ENCODE measurements at places on chromosomes 12 and 14.
A peak's percentile ranks its signal among the peaks of the same experiment; 100 is the strongest.

DNA sequence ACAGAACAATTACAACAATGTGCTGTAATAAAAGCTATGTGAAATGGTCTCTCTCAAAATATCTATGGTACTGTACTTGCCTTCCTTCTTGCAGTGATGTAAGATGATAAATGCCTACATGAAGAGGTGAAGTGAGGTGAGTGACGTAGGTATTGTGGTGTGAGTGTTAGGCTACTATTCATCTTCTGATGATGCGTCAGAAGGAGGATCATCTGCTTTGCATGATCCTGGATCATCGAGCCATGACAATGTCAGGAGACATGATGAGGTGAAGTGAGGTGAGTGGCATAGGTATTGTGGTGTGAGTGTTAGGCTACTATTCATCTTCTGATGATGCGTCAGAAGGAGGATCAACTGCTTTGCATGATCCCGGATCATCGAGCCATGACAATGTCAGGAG is 105.8 kb downstream of the KCNC2 start:
- DNase-seq = no peak

- no peak for DNase-seq
Measured at GRCh38 chr14:55303691-55304145, 32.5 kb downstream of the FBXO34 start.

DNA sequence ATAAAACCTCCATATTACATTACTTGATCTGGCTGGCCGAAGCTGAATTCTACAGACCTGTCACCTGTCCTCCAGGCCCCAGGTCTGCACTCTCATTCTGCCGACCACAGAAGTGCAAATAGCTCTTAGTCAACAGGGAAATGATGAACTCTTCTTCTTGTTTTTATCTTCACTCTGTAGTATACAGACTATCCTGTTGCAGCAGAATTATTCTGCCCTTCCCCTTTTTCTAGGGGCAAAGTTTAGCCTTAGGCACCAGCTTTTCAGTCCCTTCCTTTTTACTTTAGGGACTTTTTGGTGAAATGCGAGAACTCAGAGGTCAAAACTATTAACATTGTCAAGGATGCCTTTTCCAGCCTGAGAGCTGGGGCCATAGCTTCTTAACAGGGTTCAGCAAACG is 229.6 kb upstream of the EGLN3 start:
- no peak for DNase-seq

- DNase-seq = no peak
Measured at GRCh38 chr14:78946949-78947348, 776.8 kb downstream of the NRXN3 start.

GRCh38 chr14:20934148-20934762 is 21.0 kb upstream of the RNASE2 start:
- DNase-seq = peak; percentile 31

- no peak for DNase-seq
Measured at GRCh38 chr14:51877810-51878209, 17.4 kb downstream of the GNG2 start.

DNA sequence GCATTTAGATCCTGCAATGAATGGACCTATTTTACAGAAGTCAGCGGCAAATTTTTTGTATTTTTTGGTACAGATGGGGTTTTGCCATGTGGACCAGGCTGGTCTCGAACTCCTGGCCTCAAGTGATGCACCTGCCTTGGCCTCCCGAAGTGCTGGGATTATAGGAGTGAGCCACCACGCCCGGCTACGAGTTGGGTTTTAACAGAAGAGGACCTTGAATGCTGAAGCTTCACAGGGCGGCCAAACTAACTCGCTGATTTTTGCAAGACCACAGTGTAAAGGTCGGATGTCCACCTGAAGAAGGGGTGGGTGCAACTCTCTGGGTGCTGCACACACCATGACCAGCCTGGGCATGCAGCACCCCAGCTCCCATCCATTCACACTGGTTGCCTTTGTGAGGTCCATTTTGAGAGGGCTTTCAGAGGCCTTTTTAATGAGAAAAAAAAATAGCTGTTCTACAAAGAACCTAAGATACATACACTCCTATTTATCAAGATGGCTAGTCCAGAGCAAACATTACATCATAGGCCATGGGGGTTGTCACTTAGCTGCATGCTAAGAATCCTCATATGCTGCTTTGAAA is 21.6 kb upstream of the CDK2AP1 start:
- DNase-seq = no peak

GRCh38 chr12:115043079-115043478 is 359.1 kb upstream of the TBX3 start:
- DNase-seq = no peak

GRCh38 chr12:25994901-25995625 is 36.6 kb downstream of the RASSF8 start:
- DNase-seq = no peak

GRCh38 chr14:22400655-22401259 is 188.3 kb downstream of the DAD1 start:
- no peak for DNase-seq

DNA sequence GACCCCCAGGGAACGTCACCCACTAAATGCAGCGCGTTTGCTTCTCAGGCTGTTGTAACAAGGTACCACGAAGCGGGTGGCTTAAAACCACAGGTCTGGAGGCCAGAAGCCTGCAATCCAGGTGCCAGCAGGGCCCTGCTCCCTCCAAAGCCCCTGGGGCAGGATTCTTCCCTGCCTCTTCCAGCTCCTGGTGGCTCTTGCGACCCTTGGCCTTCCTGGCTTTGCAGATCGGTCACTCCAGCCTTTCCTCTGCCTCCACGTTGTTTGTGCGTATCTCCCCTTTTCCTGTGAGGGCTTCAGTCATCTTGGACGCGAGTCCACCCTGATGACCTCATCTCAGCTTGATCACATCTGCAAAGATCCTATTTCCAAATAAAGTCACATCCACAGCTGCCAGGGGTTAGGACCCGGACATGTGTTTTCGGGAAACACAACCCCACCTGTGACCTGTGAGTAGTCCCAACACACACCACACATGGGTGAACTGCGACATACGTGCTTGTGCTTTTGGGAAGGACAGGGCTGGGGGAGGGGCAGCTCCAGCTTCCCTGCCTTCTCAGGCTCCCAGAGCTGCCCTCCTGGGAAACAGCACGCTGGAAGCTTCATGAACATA is 114.5 kb upstream of the NCOR2 start:
- no peak for DNase-seq

GRCh38 chr12:50039151-50039835 is 14.0 kb upstream of the RACGAP1 start:
- DNase-seq = peak; percentile 81

- DNase-seq = no peak
Measured at GRCh38 chr14:91484186-91484585, 25.9 kb downstream of the PPP4R3A start.

- DNase-seq = no peak
Measured at GRCh38 chr12:81811061-81811777, 52.1 kb upstream of the PPFIA2 start.

DNA sequence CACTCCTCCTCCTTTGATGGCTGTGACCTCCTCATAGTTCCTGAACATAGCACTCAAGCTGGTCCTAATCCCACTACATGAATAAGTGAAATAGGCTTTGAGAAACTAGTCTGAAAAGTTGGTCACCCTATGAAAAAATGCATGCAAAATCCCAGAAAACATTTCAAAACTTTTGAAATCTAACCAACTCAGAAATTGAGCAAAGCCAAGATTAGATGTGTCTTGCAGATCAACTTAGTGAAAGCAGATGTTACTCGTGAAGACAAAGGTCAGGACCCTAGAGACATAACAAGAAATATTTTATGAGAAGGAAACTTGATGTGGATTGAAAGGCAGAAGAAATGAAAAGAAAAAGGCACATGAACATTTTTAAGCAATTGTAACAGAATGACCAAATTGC is 63.3 kb downstream of the TSHR start:
- DNase-seq = no peak

- DNase-seq = no peak
Measured at GRCh38 chr12:123354600-123354999, 10.0 kb downstream of the SBNO1 start.

GRCh38 chr14:38412654-38413053 is 156.8 kb upstream of the CLEC14A start:
- DNase-seq = no peak

- peak; percentile 48 for DNase-seq
Measured at GRCh38 chr14:53152184-53152886, 788 bp downstream of the DDHD1 start.

DNA sequence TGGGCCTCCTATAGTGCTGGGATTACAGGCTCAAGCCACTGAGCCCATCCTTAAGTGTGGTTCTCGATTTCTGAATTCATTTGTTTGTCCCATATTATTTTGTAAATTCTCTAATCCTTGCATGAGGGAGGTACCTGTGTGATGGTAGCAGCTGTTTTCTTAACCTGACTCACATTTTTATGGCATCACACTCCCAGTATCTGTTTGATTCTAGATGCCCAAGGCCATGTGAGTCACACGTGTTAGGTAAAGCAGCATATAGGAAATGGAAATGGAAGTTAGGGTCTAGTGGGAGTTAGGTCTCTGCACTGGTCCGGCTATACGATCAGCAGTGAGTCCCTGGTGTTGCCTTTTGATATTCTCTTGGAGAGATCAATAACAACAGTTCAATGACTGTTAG is 198.1 kb downstream of the ERC1 start:
- no peak for DNase-seq

DNA sequence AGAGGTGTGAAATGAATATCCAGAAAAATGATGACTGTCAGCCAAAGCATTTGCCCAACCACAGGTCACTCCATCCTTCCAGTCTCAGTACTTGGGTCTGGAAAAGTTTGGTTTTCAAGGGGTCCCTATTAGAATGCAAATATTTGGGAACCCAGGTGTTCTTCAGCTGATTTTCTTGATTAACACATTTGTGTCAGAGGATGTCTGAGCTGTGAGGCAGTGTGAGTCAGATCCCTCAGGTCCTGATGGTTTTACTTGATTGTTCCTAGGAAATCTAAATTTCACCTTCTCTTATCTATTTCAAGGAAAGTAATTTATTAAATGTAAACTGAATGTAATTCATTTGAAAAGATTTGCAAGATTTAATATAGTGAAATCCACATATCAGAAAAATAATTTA is 71.5 kb downstream of the SSPN start:
- no peak for DNase-seq

GRCh38 chr12:25433581-25434325 is 119.3 kb downstream of the LMNTD1 start:
- DNase-seq = no peak

DNA sequence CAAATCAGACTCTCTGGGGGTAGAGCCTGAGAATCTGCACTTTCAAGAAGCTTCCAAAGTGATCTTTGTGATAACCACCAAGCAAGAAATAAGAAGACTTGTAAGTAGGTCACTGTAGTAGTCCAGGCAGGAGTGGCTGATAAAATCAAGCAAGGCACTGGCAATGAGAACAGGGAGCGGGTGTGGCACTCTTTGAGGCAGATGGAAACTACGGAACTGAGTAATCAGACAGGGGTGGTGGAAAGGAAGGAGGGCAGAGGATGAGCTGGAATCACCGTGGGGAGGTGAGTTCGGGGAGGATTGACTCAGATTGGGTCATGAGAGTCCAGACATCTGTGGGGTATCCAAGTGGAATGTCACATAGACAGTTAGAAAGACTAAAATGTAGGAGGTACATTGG is 44.4 kb upstream of the PLXNC1 start:
- DNase-seq = no peak

- DNase-seq = no peak
Measured at GRCh38 chr12:104657726-104658484, 201.2 kb downstream of the CHST11 start.

DNA sequence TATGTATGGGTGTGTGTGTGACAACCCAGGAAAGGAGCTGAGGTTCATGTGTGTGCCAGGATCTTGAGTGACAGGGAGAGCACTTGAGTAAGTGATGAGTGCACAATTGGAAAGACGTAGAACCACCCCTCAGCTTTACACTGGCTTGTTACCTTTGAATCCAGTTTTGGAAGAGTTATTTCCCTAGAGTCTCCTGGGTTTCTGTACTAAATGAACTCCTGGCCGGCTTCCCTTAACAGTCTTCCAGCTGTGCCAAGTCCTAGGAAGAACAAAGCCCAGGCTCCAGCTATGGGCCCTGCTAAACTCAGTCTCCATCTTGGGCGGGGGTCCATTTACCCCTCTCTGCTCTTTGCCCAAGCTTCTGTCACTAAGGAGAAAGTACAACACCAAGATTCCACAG is 19.7 kb upstream of the NR1H4 start:
- no peak for DNase-seq

DNA sequence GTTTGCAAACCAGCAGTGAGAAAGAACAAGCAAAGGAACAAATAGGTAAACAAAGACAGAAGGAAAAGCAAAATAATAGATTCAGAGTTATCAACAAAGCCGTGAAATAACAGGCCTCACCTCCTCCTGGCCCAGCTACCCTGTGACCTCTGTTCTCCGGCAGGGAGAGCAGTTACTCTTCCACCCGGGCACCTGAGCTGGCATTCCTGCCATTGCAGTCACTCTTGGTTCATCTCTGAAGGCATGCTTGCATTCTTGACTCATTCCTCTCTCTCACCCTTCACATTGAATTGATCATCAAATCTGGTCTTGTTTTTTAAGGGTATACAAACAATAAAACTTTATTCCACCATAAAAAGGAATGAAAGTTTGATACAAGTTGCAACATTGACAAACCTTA is 95.1 kb downstream of the TTC8 start:
- DNase-seq = no peak

DNA sequence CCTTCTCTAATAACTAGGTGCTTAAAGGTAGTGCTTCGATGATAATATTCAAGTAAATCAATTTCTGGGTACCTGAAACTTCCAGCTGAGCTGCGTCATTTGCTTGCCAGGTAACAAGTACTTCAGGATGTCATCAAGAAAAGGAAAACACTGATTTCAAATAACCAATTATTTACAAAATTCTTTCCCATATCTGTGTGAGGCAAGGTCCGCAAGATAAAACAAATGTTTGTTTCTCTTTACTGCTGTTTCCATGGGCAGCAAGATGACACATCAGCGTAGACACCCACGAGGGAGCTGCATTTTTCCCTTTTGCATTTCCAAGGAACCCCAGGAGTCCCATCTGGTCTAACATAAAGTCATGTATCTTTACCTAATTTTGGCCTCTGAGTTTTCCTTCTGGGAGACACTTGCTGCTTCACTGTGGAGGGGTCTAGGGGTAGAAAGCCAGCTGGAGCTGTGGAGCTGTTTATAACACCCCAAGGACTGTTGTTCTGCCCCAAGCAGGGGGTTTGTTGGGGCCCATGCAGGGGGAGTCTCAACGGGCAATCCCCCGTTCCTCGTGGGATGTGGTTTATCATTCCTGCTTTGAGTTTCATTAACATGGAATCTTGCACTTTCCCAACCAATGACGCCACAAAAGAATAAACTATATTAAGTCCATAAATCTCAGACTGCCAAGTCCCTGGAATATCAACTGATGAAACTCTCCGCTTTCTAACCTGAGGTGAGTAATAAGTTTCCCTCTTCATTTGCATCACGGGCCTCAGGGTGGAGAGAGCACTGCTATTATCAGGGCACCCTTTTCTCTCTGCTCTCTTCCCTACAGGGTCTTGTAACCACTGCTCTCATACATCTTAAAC is 112.8 kb upstream of the PELI2 start:
- DNase-seq = peak; percentile 75

DNA sequence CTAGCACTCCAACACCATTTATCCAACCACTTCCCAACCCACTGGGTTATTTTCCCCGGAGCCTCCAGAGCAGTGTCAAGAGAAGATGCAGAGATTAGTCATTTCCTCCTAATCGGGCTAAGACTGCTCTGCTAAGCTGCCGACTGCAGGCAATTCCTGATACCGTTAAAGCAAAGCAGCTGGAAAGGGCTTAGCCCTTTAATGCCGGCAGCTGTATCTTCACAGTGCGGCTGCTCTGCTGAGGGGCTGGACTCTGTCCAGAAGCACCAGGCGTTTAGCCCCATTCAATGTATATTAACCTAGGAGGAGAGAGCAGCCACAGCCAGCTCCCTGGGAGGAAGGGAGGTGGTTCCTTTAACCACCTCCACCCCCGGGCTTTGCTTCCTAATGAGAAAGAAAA is 11.1 kb downstream of the AQP6 start:
- DNase-seq = peak; percentile 88

All from AG08395 (cell line).